ENCODE measurements at places on chromosomes 16 and 17. TPM values are rescaled to one million over a fixed set of nuclear protein-coding genes. Genes with fewer than 3 reads are reported as not detected.

The FA2H gene
- not detected for total RNA-seq

The MEOX1 gene
- under 0.01 TPM for total RNA-seq

The PARN gene
- total RNA-seq, result 19.3 TPM

The SBK1 gene
- under 0.01 TPM for total RNA-seq

The SMIM36 gene
- not detected for total RNA-seq

The KRT34 gene
- not detected for total RNA-seq

The HLF gene
- not detected for total RNA-seq

The BCL6B gene
- 76.2 TPM for total RNA-seq

The PLD6 gene
- 1.2 TPM for total RNA-seq

The CD300LB gene
- not detected for total RNA-seq

The SSH2 gene
- 15.5 TPM for total RNA-seq

The OSBPL7 gene
- 5.0 TPM for total RNA-seq

The AANAT gene
- total RNA-seq, result 0.09 TPM

The CNTNAP1 gene
- 6.7 TPM for total RNA-seq

The CWC25 gene
- total RNA-seq, result 9.7 TPM
